Melanocyte of skin (primary cell): ENCODE measurements at places on chromosomes 12 and 14. TPM values are rescaled to one million over a fixed set of nuclear protein-coding genes. Genes with fewer than 3 reads are reported as not detected.

STK38L gene
- total RNA-seq = 10.0 and 14.7 TPM in 2 replicates

LGMN gene
- total RNA-seq = 93.0 and 104 TPM in 2 replicates

AQP2 gene
- not detected in 2 replicates for total RNA-seq

TAC3 gene
- total RNA-seq = not detected in 2 replicates

TAS2R8 gene
- total RNA-seq = 0.34 and 0.36 TPM in 2 replicates
